ENCODE measurements at places on chromosomes 3 and 15. TPM values are rescaled to one million over a fixed set of nuclear protein-coding genes. Genes with fewer than 3 reads are reported as not detected.
A peak's percentile ranks its signal among the peaks of the same experiment; 100 is the strongest.

Gene CP
- 11.5 TPM for total RNA-seq

Gene GCSAM
- not detected for total RNA-seq

GRCh38 chr3:186583831-186584230, 13.3 kb downstream of the DNAJB11 start:
- no peak for DNase-seq

Gene PAQR9
- 0.33 TPM for total RNA-seq

DNA sequence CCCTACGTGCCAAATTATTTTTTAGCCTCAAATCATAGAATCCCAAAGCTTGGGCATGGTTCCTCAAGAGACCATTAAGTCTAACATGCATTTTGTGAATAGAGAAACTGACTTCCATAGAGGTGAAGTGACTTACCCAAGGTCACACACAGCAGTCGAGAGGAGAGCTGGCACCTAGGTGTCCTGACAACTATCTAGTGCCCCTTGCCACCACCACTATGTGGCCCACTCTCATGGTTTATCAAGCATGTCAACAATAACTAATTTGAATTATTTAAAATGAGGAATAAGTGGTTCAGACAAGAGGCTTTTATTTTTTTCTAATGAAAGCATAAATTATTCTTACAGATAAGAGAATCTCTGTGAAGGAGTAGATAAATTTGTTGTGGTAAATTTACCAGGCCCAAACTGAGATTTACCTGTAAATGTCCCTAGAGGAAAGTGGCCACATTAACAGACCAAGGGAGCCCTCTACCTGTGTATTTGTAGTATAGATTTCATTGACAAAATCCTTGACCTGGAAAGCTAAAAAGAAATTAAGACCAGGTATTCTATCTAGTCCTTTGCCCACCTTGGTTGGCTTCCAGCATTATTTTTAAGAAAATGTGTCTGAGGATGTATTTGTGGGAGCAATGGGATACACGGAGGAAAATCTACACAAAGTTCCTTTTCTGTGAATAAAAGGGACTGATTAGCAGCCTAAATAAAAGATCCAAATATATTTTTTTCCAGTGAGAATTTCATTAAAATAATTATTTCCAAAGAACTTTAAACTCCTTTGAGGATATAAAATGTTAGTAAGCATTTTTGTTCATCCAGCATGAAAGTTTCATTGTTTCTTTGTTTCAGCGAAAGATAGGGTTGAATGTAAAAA, 49.1 kb downstream of the IQCH start:
- DNase-seq: peak; percentile 18

GRCh38 chr15:62348623-62349022, 183.5 kb upstream of the C2CD4B start:
- DNase-seq: no peak

GRCh38 chr3:23889386-23889785, 27.4 kb downstream of the NKIRAS1 start:
- no peak for DNase-seq

DNA sequence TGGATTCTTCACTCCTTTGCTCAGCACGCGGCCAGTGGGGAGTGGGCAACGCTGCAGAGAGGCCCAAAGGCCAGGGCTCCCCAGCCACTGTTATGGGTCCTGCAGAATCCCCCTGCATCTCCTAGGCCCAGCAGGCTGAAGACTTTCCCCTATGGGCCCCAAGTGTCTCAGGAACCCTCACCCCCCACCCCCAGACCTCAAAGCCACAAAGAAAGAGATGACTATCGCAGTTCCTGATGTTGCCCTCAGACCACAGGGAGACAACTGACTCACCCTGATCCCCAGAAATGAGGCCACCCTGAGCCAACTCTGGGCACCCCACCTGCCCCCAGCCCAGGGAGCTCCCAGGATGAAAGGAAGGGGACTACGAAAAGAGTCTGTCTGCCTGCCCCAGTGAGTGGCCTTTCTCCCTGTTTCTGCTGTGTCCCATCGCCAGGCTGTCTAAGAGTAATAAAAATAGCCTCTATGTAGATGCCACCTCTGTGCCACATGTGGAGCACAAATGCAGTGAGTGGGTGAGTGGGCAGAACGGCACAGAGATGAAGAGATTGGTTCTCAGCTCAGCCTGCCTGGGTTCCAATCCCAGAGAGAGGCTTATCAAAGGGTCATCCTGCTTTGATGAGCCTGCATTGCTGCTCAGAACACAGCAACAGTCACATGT, 283.0 kb downstream of the UACA start:
- DNase-seq: peak; percentile 46

Gene SLC7A14
- total RNA-seq: not detected

- no peak for DNase-seq
These were observed 92.0 kb upstream of the VGLL3 start for GRCh38 chr3:87082796-87083440.

DNA sequence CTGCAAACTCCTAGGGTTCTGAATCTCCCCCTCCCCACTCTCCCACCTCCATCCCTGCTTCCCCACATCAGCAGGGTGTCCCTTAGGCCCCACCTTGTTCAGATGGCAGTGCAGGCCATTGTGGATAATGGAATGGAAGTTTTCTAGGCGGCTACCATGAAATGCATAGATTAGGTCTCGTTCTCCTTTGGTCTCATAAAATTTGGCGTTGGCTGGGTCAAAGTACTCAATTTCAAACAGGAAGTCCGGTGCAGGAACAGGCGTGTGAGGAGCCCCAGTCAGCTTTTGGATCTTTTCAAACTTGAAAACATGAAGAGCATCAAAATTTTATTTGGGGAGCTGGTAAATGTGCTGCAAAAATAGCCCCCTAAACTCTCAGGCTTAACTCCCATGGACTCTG, 20.2 kb downstream of the PARP16 start:
- DNase-seq: no peak
